Right renal pelvis (tissue), 4 donors: ENCODE measurements at places on chromosomes 12 and 14. TPM values are rescaled to one million over a fixed set of nuclear protein-coding genes. Genes with fewer than 3 reads are reported as not detected.
A peak's percentile ranks its signal among the peaks of the same experiment; 100 is the strongest.

DNA sequence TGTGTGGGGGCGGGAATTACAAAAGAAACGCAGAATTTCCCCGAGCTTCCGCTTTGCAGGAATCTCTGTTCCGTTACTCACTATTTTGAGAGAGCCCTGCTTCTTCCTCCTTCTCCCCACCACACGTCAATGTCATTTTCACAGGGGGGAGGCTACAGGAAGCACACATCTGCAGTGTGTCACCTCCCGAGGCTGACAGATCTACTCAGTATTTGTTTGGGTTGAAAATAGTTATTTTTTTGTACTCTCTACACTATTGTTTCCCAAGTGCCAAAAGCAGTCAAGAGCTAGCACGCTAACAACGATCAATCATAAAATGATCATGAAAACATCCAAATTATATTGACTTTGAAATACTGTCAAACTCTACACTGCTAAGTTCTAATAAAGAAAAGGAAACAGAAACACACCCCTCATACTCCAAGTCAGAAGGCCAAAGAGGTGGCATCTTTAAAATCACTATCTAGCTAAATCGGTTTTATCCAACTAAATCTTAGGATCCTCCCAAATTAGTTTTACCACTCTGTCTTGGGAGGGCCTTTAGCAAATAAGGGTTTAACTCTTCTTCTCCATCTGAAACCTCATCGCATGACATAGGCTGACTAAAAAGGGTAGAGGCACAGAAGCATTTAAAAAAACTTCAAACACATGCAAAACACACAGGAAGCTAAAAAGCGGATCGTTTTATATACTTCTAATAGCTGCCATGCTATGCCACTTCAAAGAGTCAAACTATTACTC, 51.8 kb downstream of the FOXN3 start:
- DNase-seq = no peak

DNA sequence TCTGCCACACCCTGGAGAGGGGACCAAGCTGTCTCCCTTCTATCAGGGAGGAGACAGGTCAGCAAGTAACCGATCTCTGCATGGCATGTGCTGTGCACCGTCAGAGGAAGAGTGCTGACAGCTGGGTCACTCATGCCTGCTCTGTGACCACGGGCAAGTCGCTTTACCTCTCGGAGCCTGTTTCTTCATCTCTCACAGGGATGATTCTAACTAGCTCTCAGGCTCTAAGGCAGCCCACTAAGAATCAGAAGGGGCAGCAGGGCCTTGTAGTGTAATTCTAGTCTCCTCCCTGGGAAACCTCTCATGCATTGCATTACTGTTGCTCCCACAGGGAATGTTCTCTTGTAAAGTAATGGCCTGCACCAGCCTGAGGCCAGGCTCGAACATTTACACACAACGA, 11.9 kb downstream of the CD9 start:
- no peak for DNase-seq

DNA sequence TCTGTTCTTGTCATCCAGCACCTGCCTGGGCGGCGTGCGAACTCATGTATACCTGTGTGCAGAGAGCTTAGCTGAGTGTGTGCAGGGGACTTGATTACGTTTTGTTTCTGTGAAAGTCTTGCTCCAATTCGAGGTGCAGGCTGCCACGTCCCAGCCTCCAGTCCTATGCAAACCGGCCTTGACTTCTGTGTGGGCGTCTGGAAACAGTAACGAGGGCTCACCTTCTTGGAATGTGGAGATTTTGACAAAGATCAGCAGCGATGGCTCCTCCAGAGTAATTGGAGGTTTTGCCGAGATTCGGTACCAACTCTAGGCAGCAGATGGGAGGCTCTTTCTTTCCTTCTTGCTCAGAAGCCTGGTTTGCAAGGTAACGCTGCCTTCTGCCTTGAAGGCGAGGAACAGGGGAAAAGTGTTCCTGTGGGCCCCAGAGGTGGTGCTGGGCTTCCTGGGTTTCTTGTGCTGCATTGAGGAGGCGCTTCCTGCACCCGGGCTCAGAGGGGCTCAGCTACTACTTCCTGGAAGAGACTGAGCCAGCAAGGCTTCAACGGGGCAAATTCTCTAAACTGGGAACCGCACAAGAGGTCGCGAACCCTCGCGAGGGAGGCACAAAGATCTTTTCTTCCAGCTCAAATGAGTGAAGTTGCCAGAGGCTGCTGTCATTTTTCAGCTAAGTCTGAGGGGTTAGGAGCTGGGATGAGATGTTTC, 249.0 kb downstream of the AACS start:
- DNase-seq = no peak

The SVOP gene
- polyA plus RNA-seq = 0.18 TPM

DNA sequence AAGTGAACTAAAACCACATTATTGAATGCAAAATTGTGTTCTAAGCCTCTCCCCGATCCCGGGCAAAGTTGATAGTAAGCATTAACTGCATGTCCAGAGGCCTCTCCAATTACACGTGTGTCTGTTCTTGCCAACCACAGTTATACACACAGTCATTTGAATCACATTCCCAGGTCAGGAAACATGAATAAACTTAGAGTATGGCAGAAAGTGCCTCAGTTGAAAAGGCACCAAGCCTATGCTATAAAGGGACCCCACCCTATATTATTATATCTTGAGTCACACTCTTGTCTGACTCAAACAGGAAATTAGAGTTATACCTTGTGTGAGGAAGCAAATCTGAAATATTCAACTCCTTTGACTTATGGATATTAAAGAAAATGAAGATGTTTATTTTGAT, 128.3 kb upstream of the STXBP6 start:
- no peak for DNase-seq

DNA sequence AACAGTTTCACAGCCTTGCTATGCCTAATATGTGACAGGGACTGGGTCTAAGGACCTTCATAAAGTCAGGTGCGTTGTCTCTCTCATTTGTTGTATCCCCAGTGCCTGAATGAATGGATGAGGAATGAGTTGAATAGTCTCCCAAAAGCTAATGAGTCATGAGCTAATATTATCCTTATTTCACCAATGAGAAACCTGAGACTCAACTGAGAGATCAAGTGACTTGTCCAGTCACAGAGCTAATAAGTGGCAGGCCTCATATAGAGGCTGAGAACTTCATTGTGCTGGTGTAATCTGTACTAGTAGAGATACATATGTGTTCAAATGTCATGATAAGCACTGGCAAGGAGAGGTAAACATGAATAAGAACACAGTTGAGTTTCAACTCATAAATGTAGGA, 612.4 kb downstream of the NRXN3 start:
- DNase-seq = no peak

The CMKLR1 gene
- 5.4 TPM for polyA plus RNA-seq

The KRT5 gene
- polyA plus RNA-seq = 1.7 TPM

The USP44 gene
- 2.4 TPM for polyA plus RNA-seq

The LAG3 gene
- polyA plus RNA-seq = 1.9 TPM

DNA sequence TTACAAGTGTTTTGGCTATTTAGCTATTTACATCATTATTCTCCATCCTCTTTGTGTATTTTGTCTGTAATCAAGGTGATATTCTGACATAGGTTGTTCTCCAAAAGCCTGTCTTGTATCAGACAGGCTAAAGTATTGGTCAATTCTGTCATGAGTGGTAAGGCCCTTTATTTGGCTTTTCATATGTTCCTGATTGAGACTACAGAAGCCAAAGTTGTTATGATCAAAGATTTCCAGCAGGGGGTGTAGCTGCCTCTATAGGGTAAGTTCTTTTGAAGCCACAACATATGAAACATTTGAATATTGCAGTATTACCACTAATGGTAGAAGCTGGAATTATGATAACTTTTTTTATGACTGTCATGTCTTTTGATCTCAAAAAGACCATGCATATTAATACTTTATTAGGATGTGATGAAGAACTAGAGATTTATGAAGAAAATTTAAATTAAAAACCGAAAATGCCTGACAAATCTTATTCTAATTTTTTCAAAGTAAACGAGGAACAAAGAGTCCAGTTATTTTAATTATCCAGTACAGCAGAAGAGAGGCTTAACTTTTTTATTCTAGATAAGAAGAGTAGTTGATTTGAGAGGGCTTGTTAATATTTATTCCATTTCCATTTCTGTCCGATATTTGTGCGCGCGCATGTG, 3.4 kb upstream of the ARHGAP5 start:
- peak; percentile 53 for DNase-seq

- no peak for DNase-seq
Observed at GRCh38 chr12:47184229-47184628, 104.5 kb upstream of the AMIGO2 start.

- no peak for DNase-seq
Observed at GRCh38 chr12:48878548-48878947, 12.9 kb upstream of the RND1 start.

DNA sequence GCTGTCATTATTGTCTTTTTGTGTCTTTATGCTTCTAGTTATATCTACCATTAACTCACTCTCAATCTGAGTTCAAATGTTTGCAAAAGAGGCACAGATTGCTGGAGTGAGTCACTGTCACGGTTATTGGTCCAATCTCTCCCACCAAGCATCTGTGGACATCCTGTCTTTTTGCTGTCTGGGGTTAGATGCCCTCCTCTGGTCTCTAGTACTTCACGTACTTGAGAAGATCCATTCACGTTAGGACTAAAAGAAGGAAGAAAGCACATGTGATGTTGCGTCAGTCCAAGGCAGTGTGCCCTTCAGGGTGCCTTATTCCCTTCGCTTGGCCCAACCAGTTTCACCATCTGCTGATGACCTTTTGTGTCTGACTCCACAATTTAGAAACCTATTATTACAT, 72.3 kb upstream of the STXBP6 start:
- DNase-seq = no peak

The SLC8B1 gene
- polyA plus RNA-seq = 11.2 TPM

The CCDC177 gene
- 0.06 TPM for polyA plus RNA-seq

DNA sequence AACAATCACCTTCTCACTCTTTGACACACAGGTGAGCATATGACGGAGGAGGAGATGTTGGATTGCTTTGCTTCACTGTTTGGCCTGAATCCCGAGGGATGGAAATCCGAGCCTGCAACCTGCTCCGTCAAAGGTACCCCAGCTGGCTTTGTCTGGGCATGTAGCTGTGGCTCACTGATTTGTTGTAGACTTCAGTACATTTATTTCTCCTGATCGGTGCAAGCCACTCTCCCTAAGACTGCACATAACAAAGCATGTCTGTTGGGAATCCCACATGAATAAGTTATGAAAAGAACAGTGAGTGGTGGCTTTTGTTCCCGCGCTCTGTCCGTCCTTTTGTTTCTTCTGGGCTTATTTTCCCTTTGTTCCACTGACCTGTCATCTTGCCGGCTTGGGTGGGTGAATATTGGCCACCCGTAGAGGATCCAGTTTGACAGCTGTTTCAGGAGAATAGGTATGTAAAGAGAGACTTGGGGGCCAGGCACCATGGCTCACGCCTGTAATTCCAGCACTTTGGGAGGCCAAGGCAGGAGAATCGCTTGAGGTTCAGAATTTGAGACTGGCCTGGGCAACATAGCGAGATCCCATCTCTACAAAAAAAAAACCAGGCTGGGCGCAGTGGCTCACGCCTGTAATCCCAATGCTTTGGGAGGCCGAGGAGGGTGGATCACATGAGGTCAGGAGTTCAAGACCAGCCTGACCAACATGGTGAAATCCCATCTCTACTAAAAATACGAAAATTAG, 20.0 kb upstream of the BCL7A start:
- no peak for DNase-seq

DNA sequence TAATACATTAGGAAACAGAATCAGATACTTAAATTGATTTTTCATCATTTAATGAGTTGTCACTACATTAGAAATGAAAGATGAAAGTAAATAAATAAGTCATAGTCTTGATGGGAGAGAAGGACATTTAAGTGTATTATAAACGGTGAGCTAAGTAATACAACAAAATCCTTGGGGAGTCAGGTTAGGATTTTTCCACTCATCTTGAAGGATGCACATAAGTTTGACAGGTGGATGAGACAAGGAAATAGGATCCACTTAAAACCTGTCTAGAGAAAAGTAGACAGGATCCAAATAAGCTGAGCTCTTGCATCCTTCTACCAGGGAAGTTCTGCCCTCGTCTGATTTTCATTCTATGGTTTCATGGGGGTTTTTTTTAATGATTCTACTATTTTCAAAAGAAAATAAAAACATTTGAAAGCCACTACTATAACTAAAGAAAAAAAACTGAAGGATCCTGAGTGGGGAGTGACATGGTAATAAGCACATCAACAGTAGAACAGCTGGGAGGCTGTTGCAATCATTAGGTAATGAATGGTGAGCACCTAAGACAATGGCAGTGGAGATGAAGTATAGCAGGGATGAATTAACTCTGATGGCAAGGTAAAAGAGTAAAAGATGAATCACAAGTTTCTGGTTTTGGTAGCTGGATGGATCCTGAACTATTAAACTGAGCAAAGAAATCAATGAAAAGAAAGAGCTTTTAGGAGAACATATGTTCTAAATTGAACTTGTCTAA, 17.0 kb downstream of the CEP128 start:
- DNase-seq = no peak

DNA sequence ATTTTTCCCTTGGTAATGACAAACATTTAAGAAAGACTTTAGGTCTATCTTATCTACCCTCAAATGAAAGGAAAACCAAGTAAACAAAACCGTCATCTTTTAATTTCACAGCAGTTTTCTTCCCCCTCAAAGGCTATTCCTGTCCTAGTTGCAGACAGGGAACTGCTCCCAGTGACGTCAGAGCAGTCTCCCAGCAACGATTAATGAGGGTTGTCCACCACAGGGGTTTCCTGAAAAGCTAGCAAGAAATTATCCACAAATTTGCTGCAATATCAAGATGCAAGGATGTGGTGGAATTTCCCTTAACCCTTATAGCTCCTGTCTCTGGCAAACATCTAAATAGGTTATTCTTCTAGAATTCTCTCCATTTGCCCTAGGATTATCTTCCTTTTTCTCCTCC, 89.1 kb upstream of the STAC3 start:
- no peak for DNase-seq

The ENDOU gene
- 0.41 TPM for polyA plus RNA-seq

The TMEM253 gene
- polyA plus RNA-seq = 1.7 TPM

The MYF6 gene
- not detected for polyA plus RNA-seq

The OR6S1 gene
- polyA plus RNA-seq = not detected

DNA sequence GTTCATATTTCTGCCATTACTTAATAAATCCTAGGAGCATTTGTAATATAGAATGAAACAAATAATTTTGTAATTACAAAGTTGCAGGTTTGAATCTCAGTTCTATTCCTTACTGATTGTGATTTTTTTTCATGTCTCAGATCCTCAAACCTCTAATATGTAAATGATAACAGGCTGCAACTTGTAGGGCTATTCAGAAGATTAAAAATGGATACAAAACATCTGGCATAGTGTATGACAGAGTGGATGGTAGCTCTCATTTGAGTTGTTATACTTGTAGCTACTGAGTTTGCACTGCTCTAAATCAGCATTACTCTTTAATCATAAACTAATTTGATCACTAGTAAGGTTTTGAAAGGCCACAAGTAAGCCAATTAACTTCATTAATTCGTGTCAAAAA, 406.3 kb upstream of the MGAT4C start:
- DNase-seq = no peak

GRCh38 chr12:28601570-28602058, 411.4 kb downstream of the CCDC91 start:
- no peak for DNase-seq

The BMAL2 gene
- 7.5 TPM for polyA plus RNA-seq
